ENCODE measurements at places on chromosomes 16 and 17.

DNA sequence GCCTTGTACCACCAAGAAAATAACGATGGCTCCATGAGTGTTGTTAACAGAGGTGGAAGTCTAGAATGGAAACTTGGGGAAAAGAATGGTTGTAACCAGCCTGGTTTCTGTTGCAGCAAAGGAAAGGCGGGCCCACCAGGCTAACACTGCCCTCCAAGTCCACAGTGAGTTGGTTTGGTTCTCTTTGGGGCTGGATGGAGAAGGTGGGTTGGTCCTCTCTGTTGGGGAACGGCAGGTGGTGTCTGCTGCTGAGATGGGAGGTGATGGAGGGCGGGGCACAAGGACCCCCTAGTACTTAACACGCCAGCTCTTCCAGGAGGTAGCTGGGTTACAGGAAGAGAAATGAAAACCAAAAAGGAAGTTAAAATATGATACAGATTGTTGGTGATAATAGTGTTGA is 76.6 kb upstream of the PLCG2 start:
- no peak for DNase-seq

DNA sequence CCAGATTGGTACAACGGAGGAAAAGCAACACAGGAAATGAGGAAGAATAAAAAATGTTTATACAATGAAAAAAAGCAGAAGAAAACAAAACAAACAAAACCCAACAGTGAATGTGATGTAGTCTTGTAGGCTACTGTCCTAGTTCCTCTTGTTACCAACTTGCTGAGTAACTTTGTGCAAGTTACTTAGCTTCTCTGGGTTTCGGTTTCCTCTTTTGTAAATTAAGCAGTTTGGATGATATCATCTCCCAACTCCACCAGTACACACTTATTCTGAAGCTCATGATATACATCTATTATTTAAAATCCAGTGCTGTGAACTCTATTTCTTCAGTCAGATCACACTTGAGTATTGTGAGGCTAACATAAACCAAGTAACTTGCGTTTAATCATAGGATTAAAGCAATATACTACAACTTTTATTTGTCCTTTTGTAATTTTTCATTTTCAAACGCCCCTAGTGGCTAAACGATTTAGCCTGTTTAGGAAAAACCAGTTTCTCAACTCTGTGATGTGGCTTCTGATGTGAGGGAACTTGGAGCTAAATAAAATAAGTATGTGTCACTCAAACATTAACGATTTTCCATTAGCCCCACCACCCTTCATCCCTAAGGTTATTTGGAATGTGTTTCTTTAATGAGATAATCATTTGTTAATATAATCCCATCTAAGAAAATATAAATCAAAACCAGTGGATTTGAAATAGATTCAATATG is 1.4 kb upstream of the UNK start:
- no peak for DNase-seq

- DNase-seq, result no peak
Observed at GRCh38 chr17:78852709-78853121, 12.1 kb upstream of the USP36 start.

GRCh38 chr17:71055128-71055527 is 885.8 kb downstream of the KCNJ2 start:
- no peak for DNase-seq

- DNase-seq, result no peak
Observed at GRCh38 chr17:71985111-71986039, 135.4 kb upstream of the SOX9 start.

DNA sequence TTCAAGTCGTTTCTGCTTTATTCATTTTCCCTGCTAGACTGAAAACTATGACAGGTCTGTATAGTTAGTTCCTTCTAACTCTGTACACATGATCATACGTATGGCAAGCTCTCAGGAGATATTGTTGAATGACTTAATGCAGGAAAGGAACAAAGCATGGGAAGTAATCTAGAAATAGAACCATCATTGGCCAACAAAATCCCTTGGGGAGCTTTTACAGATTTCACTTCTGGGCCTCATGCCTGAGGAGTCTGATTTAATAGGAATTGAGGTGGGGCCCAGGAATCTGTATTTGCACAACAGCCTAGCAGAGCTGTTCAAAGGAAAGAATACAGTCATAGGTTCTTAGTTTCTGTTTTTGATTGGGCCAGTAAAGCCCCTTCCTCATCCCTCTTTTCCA is 229.2 kb downstream of the MAP2K6 start:
- DNase-seq, result no peak

- DNase-seq, result no peak
Observed at GRCh38 chr17:69388822-69389442, 25.6 kb upstream of the MAP2K6 start.

GRCh38 chr17:65588181-65588808 is 26.8 kb upstream of the AXIN2 start:
- DNase-seq, result no peak

DNA sequence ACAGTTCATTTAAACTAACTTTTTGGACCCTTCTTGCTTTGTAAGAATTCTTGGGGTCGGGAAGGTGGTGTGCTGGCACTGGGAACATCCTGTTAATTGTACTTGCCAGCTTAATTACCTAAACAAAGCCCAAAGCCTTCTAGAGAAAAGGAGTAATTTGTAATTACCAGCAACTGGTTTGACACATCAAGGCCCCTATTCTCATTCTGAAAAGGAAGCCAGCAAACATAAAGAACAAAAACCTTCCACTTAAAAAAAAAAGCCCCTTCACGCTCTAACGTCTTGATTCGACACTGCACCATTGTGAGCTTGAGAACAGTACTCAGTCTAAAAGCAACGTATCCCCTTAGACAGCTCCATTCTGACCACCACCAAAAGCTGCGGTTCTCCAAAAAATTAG is 74.7 kb upstream of the RPH3AL start:
- DNase-seq, result no peak

All from activated T-cell treated with anti-CD3 and anti-CD28 coated beads, Interleukin-2, amount 50 U/mL, for 48 hours (primary cell).